Suppressor macrophage (primary cell): ENCODE measurements at places on chromosomes 5 and 9.

DNA sequence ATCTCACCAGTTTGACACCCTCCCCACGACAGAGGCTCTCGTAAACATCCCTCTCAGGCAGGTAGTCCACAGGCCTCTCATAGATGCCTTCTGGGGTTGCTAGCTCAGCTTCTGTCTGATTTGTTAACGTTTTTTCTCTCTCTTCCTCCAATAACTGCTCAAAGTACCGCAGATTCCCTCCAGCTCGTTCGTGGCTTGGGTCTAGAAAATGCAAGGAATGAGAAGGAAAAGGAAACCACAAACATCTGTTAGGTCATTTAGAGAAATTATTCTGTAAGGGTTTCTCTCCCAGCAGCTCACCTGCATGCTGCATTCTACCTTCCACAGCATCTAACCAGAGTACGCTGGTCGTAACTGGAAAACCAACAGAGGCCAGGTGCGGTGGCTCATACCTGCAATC, 18.5 kb downstream of the P4HA2 start:
- no peak for DNase-seq

GRCh38 chr5:107263387-107264018, 407.2 kb downstream of the EFNA5 start:
- DNase-seq, result no peak

DNA sequence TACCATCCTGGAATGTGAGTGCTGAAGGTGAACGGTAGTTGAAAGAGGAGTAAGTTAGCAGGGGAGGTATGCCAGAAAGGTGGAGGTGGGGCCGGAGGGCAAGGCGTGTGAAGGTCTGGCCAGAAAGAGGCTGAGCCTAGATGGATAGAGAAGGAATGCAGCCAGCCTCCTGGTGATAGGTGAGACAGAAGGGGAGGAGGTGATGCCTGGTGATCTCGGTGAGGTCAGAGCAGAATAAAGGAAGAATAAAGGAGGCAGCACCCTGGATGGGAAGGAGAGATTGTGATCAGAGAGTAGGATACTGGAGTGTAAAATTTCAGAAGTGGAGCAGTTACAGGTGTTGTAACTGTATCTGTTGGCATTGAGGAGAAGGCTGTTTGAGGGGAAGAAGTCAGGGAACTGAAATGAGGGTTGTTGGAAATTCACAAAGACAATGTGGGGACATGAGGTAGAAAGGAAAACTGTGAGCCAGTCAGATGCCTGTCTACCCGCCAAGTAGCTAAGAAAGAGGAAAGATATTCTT, 2.0 kb downstream of the GNG10 start:
- no peak for DNase-seq

GRCh38 chr5:146426853-146427618, 20.1 kb upstream of the TCERG1 start:
- peak; percentile 25 for DNase-seq

DNA sequence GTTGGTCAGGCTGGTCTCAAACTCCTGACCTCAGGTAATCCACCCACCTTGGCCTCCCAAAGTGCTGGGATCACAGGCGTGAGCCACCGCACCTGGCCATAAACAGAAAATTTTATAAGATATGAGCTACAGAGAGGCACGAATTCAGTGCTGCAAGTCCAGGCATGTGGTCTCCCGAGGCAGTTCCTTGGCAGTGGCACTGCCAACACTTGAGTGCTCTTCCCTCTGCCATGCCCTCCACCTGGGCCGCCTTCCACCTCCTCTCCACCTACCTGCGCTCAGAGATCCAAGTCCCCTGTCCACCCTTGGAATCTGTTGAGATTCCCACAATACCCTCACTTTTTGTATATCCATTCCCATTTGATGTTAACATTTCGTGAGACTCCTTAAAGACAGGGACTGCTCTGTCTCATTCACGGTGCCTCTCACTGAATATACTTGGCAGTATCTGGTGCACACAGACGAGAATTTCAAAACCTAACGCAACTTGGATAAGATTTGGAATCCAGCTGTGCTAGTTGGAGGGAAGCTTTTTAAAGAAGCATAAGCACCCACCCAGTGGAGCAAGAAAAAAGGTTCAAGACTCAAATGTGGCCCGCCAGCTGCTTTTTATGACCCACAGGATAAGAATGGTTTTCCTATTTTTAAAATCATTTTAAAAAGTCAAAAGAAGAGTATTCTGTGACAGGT, 68.3 kb downstream of the DCP2 start:
- no peak for DNase-seq

GRCh38 chr9:92378865-92379560, 25.4 kb downstream of the OGN start:
- DNase-seq, result no peak

GRCh38 chr5:144368556-144368955, 197.9 kb downstream of the KCTD16 start:
- DNase-seq, result no peak

DNA sequence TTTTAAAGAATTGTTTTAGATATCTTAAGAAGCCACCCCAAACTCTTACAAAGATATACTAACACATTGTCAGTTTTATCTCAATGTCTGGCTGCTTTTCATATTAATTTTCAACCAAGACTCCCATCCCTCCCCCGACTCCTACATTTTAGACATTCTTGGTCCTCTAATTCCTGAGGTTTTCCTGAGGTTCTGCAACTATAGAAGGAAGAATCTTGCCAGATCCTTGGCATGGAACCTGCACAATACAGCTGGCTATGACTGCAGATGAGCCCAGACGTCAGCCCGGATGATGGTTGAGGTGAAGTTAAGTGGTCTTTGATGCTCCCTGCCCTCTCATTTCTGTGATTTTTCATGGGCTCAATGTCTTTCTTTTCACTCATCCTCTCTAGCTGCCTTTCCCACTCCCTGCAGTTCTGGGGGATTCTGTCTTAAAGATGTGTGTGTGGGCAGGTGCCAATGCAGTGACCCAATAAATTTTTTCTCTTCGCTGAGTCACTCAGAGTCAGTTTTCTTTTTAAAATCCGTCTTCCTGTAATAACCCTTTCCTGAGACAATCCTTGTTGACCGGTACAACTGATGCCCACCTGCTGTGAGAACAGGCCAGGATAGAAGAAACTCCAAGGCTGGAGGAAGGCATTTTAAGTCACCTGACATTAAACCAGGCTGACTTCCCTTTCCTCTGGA, 237.8 kb upstream of the GAS1 start:
- DNase-seq, result no peak

DNA sequence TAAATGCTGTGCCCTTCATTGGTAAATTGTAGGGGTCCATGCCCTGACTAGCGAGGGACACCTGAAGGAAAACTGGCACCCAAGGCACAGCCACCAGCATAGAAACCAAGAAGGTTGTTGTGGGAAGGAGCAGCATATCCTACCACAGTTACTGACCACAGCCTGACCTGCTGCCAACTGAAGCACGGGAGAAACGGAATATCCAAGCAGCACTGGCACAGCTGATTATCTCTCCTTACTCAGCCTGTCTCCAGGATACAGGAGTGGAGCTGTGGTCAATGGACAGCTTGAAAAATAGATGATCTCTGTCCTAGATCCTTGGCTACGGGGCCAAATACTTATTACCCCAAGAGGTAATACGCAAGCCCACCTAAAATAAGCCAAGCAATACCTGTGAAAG, 164.5 kb downstream of the ATPSCKMT start:
- DNase-seq, result no peak

DNA sequence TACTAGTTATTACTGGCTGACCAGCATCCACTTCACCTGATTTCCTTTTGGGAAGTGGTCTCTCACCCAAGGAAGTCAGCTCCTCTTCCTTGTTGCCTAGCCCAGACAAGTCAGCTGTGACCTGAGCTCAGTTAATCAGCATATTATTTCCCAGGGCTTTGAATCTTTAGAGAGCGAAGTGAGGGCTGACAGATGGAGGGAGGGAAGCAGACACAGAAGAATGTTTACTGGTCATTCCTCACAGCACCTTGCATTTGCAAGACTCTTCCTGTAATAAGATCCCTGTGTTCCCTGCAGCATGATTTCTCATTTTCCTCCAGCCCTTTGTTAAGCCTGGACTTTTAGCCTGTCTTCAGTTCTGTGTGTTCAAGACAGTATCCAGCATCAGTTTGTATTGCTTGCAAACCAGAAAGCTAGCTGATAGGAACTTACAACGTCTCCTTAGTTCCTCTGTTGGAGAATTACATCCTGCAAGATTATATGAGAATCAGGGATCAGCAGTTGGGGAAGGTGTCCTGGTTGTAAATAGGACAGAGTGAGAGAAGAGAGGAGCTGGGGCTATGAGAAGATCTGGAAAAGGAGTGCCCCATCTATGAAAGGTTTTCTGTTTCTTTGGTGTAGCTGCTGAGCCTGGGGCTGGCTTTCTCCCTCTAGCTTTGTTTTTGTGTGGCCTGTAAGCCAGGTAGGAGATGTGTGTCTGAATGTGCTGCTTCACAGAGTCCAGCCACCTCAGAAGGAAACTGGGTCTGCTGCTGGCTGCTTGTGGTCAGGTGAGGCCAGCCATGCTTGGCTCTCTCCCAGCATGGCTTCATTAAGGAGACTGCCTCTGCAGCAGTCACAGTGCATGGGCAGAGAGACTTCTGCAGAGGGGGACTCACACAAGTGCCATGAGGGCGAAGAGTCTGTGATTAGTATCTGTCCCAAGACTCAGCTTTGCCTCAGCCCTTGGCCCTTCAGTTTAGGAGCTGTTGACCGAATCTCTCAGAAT, 50.3 kb downstream of the MAN2A1 start:
- no peak for DNase-seq
